ENCODE measurements at places on chromosomes 7 and 10. TPM values are rescaled to one million over a fixed set of nuclear protein-coding genes. Genes with fewer than 3 reads are reported as not detected.
A peak's percentile ranks its signal among the peaks of the same experiment; 100 is the strongest.

GRCh38 chr7:91313113-91313512 lies 48.9 kb downstream of the FZD1 start:
- H3K27me3 ChIP-seq = no peaks in the 10 kb centered on the region
- no peaks in the 10 kb centered on the region for H3K36me3 ChIP-seq
- no peak overlapping the region for H3K27ac ChIP-seq
- DNase-seq = no peak
- no peaks in the 10 kb centered on the region for H3K4me1 ChIP-seq

DNA sequence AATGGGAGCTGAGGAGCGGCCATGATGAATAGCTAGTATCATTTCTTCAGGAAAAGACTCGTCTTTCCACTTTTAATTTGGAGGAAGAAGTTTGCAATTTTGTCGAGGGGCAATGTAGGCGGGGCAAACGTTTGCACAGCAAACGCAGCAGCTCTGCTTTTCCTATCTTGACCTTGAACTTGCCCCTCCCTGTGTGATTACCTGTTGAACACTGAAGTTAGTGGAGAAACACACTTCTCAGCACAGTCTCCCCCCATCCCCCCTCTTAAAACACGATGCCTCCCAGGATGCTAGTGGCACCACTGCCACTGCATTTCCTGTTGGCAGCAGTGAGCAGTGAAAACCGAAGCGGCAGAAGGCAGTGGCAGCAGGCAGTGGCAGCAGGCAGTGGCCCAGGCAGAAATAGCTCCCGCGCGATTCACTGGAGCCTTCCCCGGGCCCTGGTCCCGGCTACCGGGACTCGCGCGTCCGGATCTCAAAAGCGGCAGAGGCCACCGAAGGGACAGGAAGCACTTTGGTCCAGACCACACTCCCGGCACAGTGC lies at the start of gene EPDR1:
Gene EPDR1 (plus strand): TSS at position 336 of the 544 bp plus-strand sequence. CDS start 300 bp downstream, outside the sequence.
- DNase-seq = no peak
- H3K27ac ChIP-seq = peak within 1 kb of the TSS; percentile 64
- no peaks in the 10 kb centered on the region for H3K27me3 ChIP-seq
- peaks cover 8% of the 10 kb centered on the region for H3K4me1 ChIP-seq
- no peaks in the 10 kb centered on the region for H3K36me3 ChIP-seq

HEPACAM2 gene
- not detected for total RNA-seq

- no peak overlapping the region for H3K4me3 ChIP-seq
- no peaks in the 10 kb centered on the region for H3K27me3 ChIP-seq
- peaks cover 12% of the 10 kb centered on the region for H3K4me1 ChIP-seq
- no peaks in the 10 kb centered on the region for H3K36me3 ChIP-seq
Observed at GRCh38 chr7:28389504-28390395, 22.6 kb upstream of the CREB5 start.

- peak within 1 kb of the TSS; percentile 65 for H3K4me3 ChIP-seq
- peak within 1 kb of the TSS; percentile 73 for H3K27ac ChIP-seq
- DNase-seq = no peak
- H3K4me1 ChIP-seq = no peaks in the 10 kb centered on the region
- no peaks in the 10 kb centered on the region for H3K36me3 ChIP-seq
Observed at GRCh38 chr10:15719899-15720634, at the start of gene ITGA8. Gene ITGA8, minus strand, starts transcription at chr10:15719922. Its CDS starts 151 bp downstream, at chr10:15719771.

- H3K27me3 ChIP-seq = no peaks in the 10 kb centered on the region
- peak overlapping the region; percentile 5 for H3K4me3 ChIP-seq
- peaks cover 23% of the 10 kb centered on the region for H3K4me1 ChIP-seq
Observed at GRCh38 chr10:6382081-6382480, 179.3 kb downstream of the PFKFB3 start.

DNA sequence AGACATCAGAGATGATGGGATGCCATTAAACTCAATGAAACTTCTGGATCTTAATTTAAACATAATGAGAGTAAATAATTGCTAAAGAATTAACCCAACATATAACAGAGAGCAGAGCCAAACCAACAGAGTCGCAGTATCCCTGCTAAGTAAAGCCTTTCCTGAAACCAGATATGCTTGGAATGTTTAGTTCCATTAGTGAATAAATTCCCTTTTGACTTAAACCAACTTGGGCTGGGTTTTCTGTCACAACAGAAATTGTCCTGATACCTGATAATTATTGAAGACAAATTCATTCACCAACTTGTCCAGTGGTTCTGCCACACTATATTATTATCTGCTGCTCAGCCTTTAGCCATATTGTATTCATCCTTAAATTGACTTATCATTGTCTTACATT lies 286.7 kb downstream of the FZD1 start:
- H3K27ac ChIP-seq = no peak overlapping the region
- H3K27me3 ChIP-seq = no peaks in the 10 kb centered on the region
- H3K4me3 ChIP-seq = no peak overlapping the region
- DNase-seq = no peak
- H3K36me3 ChIP-seq = no peaks in the 10 kb centered on the region

PIK3AP1 gene
- 7.6 TPM for total RNA-seq

SPDYE1 gene
- not detected for total RNA-seq

EFCAB10 gene
- not detected for total RNA-seq

- no peak overlapping the region for H3K27ac ChIP-seq
- H3K4me3 ChIP-seq = no peak overlapping the region
- H3K4me1 ChIP-seq = no peaks in the 10 kb centered on the region
- no peak for DNase-seq
- H3K36me3 ChIP-seq = no peaks in the 10 kb centered on the region
Observed at GRCh38 chr7:132203021-132203420, 373.2 kb downstream of the PLXNA4 start.

DNA sequence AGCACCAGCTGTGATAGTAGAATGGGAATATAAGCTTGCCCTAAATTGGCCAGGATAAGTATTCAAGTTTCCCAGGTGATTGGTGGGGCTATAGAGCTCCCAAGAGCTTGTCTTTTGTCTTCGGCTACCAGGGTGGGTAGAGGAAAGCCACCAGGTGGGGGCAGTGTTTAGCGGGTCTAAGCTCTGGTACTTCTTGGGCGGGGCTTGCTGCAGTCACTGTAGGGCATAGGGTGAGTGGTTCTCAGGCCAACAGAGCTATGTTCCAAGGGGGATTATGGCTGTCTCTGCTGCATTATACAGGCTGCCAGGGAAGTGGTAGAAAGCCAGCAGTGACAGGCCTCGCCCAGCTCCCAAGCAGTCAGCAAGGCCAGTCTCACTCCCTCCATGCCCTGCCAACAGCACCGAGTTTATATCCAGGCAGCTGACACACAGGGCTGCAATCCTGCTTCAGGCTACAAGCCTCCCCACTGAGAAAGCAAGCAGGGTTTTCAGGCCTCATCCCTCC lies 110.7 kb downstream of the ZNF467 start:
- H3K4me3 ChIP-seq = no peak overlapping the region
- H3K36me3 ChIP-seq = no peaks in the 10 kb centered on the region
- H3K27ac ChIP-seq = no peak overlapping the region
- H3K4me1 ChIP-seq = no peaks in the 10 kb centered on the region

GRCh38 chr7:5309146-5309545 lies 26.4 kb downstream of the SLC29A4 start:
- H3K36me3 ChIP-seq = peaks cover 40% of the 10 kb centered on the region
- DNase-seq = no peak
- no peaks in the 10 kb centered on the region for H3K4me1 ChIP-seq

PRKCQ gene
- total RNA-seq = 2.7 TPM

DNA sequence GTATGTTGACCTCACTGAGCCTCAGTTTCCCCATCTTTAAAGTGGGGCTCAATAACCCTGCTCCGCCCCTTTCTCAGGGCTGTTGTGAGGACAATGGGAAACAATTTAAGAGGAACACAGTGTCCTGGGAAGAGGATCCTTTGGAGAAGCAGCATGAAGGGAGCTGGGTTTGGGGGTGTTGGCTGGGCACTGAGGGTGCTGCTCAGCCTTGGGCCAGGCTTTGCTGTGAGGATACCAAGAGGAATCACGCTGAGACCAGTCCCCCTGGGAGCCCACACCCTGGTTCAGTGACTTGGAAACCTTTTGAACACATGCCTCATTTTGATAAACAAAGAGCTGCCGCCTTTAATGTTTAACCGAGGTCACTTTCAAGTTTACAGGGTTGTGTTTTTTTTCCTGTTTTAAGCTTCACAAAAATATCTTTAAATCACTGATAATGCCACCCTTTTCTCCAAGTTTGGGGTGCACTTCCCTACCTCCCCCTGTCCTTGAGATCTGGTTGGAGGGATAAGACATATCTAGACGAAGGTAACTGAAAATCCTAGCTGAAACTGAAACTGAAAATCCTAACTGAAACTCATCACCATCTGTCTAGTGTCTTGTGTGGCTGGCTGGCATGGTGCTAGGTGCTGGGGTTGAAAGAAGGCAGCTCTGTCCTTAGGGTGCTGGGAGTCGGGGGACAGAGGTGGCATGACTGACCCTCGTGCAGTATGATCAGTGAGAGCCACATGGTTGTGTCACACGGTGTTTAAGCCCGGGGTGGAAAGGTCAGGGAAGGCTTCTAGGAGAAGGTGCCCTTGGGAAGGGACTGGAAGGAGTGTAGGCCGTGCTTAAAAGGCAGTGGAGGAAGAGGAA lies 27.7 kb downstream of the ZNF775 start:
- H3K4me1 ChIP-seq = peaks cover 24% of the 10 kb centered on the region
- peak overlapping the region; percentile 76 for H3K4me3 ChIP-seq
- DNase-seq = no peak

ARF5 gene
- total RNA-seq = 207 TPM

ASB15 gene
- total RNA-seq = not detected

WDFY4 gene
- total RNA-seq = 0.87 TPM

DNA sequence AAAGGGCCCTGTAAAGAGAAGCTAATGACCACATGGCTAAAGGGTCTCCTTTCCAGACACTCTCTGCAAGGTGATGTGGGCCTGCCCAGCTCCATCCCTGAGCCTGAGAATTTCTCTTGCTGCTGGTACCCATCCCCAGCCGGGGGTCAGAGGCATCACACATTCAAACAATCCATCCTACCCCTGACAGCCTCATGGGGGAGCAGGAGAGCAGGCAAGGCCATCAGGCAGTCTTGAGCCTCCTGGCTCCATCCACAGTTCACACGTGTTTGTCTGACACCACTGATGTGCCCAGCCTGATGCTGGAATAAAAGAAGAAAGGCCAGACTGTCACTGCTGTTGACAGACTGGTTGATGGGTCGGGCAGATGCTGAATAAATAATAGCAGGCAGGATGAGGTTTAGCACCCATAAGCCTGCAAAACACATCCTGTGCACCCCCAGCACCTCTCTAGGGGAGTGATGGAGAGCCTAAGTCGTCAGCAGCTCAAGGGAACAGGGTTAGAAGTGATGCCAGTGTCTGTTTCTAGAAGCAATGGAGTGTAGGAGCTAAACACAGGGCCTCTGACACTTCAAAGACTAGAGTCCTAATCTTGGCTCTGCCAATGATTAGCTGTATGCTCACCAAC lies 43.5 kb downstream of the TLL2 start:
- H3K27me3 ChIP-seq = no peaks in the 10 kb centered on the region
- H3K27ac ChIP-seq = no peak overlapping the region
- H3K4me1 ChIP-seq = no peaks in the 10 kb centered on the region
- DNase-seq = no peak

DNA sequence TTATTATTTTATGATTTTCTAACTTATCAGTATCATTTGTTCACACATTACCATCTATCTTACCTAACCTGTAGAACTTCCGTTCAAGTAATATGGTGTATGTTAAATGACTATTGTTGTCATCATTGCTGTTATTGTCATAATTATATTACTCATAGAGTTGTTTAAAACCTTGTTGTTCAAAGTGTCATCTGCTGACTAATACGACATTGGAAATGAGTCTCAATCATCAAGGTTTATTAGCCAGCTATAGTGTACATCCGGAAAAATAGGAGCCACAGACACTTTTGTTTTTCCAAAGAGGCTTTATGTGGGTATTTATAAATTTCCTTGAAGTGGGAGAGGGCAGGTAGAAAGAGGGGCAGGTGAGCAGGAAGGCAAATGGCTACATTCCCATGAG lies 386.9 kb upstream of the LRRTM3 start:
- no peaks in the 10 kb centered on the region for H3K36me3 ChIP-seq
- H3K4me3 ChIP-seq = no peak overlapping the region
- DNase-seq = no peak
- no peaks in the 10 kb centered on the region for H3K4me1 ChIP-seq

GRCh38 chr10:114956466-114956865 lies 18.5 kb downstream of the TRUB1 start:
- H3K36me3 ChIP-seq = no peaks in the 10 kb centered on the region
- no peaks in the 10 kb centered on the region for H3K4me1 ChIP-seq
- no peak for DNase-seq
- no peak overlapping the region for H3K4me3 ChIP-seq
- no peaks in the 10 kb centered on the region for H3K27me3 ChIP-seq

DNA sequence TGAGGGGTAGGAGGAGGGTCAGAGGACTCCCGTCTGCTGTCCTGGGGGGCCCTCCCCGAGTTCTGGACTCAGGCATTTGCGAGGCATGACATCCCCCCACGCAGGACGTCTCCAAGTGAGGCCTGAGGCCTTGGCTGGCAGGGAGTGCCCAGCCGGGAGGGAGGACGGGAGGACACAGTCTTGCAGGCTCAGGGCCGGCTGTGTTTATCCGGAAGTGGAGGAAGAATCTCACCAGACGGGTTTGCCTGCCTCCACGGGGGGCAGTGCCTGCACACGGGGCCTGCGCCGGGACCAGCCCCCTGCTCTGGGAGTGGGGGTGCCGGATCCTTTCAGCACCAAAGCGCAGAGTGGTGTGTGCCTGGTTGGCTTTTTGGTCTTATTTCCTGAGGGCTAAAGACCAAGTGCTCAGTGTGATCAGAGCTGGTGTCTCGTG lies 10.9 kb downstream of the PWWP2B start:
- no peak for DNase-seq
- no peaks in the 10 kb centered on the region for H3K27me3 ChIP-seq
- H3K4me1 ChIP-seq = peaks cover 96% of the 10 kb centered on the region
- H3K36me3 ChIP-seq = peaks cover 19% of the 10 kb centered on the region
- peak overlapping the region; percentile 95 for H3K27ac ChIP-seq

ITPRID1 gene
- not detected for total RNA-seq

GPR15LG gene
- total RNA-seq = 304 TPM

DNA sequence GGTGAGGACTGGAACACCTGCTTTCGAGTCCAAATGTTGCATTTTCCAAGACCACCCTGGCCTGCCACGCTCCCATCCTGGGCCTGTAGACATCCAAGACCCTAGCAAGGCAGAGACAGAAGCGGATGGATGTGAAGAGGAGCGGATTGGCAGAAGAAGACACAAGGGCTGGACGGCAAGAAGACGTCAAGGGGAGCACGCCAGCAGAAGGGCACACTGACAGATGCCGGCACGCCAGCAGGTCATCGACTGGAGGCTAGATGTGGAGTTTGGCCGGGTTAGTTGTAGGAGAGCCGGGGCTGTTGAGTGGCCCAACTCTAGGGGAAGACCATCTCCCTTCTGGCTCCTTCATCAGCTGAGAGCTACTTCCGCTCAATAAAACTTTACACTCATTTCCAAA lies 251.6 kb downstream of the ZWINT start:
- H3K4me3 ChIP-seq = no peak overlapping the region
- no peaks in the 10 kb centered on the region for H3K36me3 ChIP-seq
- no peaks in the 10 kb centered on the region for H3K27me3 ChIP-seq
- H3K27ac ChIP-seq = no peak overlapping the region
- no peak for DNase-seq

All from esophagus squamous epithelium (tissue), 5 donors.